ENCODE measurements at places on chromosomes 7 and 10. TPM values are rescaled to one million over a fixed set of nuclear protein-coding genes. Genes with fewer than 3 reads are reported as not detected.

DNA sequence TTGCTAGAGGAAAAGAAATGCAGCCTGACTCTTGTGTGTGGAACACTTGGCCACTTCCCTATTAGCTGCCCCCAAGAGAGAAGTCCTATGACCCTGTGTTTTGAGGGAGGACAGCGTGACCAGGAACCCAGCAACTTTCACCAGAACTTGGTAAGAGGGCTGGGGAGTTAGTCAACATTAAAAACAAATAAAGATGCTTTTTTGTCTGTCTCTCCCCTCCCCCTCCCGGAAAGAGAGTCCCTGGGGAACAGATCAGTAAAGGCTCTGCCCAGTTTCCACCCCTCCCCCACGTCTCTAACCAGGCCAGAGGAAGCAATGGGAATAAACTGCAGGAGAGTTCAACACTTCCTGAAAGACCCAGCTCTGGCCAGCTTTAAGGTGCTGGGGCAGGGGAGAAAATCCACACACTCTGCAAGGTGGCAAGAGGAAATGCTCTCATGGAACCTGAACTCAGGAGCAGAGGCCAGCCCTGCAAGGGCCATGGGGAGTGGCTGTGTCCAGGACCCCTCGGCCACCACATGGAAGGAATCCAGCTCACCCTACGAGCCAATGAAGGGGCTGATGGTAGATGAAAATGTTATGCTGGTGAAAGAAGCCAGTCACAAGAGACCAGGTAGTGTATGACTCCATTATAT, 21.5 kb downstream of the SH3PXD2A start:
- no peak for DNase-seq

DNA sequence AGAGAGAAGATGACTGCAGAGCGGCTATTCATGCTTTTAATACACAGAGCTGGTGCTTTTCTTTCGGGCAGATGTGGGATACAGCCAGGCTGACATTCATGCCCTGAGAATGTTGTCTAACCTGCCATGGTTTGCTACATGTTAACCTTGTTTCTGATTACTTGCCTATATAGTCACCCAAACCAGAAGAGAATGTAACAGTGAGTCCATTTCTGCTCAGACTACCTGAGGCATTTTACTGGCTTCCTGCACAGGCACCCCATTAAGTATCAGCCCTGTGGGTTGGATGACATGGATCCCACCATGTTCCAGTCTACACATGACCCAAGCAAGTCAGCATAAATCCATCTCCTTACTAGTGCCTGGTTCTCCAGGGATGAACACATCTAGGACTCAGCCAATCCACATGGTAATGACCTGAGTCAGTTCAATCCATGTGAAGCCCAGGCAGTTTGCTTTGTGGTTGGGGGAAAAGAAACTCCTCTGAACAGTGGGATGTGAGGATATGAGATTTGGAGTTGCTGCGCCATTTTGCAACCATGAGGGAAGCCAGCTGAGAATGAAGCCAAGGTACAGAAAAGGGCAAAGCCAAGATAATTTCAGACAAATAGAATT, 55.7 kb upstream of the MKX start:
- DNase-seq: no peak

DNA sequence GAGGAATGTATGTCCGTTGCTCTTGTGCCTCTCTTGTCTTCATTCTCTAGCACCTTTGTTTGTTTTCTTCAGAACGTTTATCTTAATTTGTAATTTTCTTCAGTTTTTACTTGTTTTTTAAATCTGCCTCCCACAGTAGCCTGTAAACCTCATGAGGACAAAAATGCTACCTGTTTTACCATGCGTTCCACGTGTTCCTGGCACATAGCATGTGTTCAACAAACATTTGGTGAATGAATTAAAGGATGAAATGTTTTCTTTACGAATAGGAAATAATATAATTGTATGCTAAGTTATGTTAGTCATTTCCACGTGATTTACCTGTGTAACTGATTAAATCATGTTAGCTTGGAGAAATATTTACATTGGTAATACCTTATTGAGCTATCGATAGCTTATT, 2.2 kb downstream of the RBM33 start:
- no peak for DNase-seq

DNA sequence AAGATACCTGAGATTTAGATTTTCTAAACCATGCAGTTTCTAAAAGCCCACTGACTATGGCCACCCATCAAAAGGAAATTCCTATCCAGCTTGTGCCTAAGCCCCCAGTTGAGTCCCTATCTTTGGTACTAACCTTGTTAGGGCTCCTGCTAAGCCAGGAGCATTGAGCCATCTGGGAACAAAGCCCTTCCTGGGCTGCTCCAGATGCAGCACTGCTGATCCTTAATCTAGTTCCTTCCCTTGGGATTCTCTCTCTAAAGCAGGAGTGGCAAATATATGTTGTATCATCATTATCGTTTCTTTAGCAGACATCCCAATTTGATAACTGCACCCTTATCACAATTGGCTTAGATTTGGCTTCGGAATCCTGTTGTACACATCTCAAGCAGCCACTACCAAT, 24.7 kb upstream of the PDLIM1 start:
- no peak for DNase-seq

DNA sequence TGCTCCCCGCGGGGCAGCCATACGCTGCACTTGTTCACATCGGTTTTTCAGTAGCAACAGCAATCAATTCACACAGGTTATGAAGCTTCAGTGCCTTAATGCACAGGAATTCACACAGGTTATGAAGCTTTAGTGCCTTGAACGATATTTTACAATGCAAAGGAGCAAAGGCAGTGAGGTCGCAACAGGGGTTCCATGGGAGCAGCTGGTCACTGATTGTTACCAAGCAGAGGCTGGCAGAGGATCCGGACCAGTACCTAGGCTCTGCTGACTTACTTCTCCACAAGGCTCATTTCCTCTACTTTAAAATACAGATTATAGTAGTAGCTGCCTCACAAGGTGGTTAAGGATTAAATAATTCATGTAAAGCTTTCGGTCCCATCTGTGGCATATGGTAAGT, 95.2 kb upstream of the ODAD2 start:
- DNase-seq: no peak

DNA sequence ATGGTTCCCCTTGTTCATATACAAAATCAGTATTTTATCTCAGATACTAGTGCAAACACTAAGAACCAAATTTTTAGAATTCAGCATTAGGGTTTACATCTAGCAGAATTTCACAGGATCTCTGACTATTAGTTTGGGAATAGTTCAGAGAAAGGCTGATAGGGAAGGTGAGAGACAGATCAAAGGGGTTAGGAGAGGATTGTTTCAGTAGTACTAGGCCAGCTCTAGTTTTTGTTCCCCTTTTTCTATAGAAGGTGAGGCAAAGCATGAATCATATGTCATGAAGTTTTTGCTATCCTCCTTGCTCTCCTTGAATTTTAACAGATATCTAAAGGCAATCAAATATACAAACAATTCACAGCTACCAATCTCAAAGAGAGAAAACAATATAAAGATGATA, 26.1 kb upstream of the CTNNA3 start:
- no peak for DNase-seq

DNA sequence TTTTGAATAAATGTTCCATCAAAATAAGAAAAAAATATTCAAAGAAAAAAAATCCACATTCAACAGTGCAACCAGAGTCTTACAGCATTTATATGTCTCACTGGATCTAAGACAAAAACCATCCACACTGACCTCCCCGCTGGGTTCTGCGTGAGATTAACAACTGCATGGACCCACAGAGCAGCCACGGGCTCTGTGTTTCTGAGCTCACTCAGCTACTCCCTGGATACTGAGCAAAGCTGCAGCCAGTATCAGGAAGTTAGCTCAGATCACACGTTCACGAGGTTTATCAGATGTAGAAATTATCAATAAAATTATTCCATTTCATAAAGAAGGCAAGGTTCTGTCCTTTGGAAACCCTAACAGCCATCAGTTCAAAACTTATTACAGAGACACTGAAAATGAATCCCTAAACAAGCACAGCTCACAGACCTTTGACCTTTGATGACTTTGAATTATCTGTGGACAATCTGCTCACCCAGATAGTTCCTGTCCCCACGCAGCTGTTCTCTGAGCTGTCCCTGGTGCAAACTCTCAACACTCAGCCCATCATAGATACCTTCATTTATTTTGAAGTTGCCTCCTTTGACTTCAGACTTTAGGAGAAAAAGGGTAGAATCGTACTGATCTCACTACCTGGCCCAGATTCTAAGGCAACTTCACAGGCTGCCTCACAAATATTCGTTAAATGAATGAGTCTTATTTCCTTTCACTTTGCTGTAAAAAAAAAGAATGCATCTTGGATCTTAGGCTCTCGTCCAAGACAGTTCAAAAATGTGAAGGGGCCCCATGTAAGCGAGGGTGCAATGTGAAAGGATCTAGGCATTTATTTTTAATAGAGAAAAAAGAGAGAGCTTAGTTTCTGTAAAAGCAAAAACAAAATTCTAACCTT, 67.7 kb upstream of the SVIL start:
- DNase-seq: no peak

GRCh38 chr10:114685456-114685855, 27.4 kb upstream of the ABLIM1 start:
- DNase-seq: no peak

DNA sequence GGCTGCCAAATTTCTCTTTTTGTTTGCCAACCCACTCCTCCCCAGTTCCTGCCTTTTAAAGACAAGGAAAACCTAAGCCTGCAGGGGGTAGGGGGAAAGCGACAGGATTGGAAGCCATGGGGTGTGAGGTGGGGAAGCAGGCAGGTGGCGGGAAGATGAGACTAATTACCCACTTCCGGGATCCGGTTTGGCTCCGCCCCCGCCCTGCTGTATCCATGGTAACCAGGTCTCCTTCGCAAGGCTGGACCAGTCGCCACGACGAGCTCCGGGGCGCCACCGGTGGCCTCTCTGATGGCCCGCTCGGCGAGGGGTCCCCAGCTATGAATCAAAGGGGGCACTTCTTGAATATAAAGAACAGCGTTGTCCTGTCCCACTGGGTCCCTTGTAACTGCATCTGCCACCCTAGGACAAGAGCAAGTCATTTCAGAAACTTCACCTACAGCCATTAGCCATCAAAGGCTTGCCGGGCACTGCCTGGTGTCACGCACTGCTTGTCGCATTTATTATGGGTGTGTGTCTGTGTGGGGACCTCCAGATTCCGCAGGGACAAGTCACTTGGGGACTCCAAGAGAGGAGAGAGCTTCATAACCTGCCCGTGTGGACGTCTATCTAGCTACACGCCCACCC, 55.4 kb upstream of the LMTK2 start:
- no peak for DNase-seq

GRCh38 chr7:51295440-51296245, 21.0 kb downstream of the COBL start:
- DNase-seq: no peak

- DNase-seq: no peak
These were observed 196.4 kb downstream of the FAM107B start for GRCh38 chr10:14578060-14578952.

- no peak for DNase-seq
These were observed 143.8 kb downstream of the HGF start for GRCh38 chr7:81626008-81626407.

DNA sequence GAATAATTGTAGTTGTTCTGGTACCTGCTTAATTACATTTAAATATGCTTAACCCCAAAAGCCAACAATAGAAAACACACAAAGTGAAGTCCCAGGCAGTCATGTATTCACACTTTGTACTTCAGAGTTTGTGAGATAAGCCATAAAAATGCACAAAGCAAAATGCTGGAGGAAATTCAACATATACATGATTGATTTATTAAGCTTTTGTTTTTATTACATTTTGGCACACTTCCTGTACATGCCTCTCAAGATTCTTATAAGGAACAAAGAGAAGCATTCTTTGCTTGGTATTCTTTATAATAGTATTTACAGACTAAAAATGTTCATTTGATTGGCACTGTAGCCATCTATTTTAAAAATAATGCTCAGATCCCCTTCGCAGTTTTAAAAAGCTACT, 107.7 kb upstream of the ANK3 start:
- DNase-seq: no peak

- no peak for DNase-seq
These were observed 324.3 kb downstream of the PTPRN2 start for GRCh38 chr7:158263110-158263963.

GRCh38 chr7:127252377-127252713, 396 bp downstream of the GRM8 start:
- DNase-seq: no peak

DNA sequence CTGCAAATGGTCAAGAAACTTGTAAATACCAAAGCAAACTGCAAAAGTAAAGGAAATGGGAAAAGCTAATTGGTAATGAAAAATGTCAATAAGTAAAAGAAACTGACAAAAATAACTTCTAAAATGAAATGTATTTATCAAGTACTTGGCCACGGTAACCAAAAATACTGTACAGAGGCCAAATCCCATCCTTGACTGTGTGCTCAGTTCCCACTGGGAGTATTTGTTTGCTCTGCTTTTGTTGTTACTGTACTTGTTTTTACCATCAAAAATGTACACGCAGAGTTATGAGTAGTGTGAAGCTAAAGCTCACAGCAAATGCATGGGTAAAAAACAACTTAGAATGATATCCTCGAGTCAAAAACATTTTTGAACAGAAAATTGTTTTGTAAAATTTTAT, 31.1 kb downstream of the ENKUR start:
- DNase-seq: no peak

- DNase-seq: no peak
These were observed 120.6 kb downstream of the PRPF18 start for GRCh38 chr10:13707156-13707881.

- DNase-seq: peak; percentile 47
These were observed 70.8 kb upstream of the UCN3 start for GRCh38 chr10:5293691-5294550.

DNA sequence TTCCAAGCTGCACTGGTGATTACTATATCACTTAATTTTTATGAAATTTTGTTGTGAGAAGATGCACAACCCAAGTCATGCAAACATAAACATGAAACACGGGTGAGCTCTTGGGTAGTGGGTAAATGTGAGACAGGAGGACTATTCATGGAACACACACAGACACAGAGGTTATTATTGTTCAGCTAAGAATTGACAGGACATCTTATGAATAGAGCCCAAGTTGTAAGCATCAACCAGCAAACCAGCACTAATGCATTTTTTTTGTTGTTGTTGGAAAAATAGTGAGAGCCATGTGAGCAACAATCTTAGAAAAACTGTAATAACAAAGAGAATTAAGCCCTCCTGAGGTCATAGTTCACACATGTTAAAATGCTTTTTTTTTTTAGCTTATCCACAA, 1179.7 kb downstream of the GATA3 start:
- no peak for DNase-seq

DNA sequence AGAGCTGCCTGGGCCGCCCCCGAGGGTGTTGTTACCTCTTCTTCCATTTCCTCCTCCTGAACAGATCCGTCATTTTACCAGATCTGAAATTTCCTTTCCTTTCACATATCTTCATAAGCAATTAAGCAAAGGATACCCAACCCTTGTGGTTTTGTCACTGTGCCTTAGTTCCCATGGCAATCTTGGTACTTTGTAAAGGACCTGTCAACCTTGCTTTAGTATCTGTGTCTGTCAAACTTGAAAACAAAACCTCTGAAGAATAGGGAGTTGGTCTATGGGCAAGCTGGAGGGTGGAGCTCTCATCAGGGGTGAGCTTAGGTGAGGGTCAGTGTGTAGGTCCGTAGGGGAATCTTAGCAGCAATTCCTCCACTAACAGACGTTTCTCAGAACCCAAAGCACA, 25.4 kb upstream of the CCDC3 start:
- no peak for DNase-seq

- no peak for DNase-seq
These were observed 701.4 kb downstream of the PHTF2 start for GRCh38 chr7:78499971-78500370.

The SFRP5 gene
- total RNA-seq: 0.60 TPM

The NRP1 gene
- total RNA-seq: 184 TPM

The CFTR gene
- 0.75 TPM for total RNA-seq

The FLNC gene
- 13.7 TPM for total RNA-seq

The BMPER gene
- 6.1 TPM for total RNA-seq

The PRLHR gene
- total RNA-seq: not detected

The DTX2 gene
- total RNA-seq: 21.5 TPM

The AZGP1 gene
- 91.7 TPM for total RNA-seq

The TSPAN13 gene
- 111 TPM for total RNA-seq

The SORBS1 gene
- total RNA-seq: 400 TPM
